ENCODE measurements at places on chromosomes 3 and 15.

DNA sequence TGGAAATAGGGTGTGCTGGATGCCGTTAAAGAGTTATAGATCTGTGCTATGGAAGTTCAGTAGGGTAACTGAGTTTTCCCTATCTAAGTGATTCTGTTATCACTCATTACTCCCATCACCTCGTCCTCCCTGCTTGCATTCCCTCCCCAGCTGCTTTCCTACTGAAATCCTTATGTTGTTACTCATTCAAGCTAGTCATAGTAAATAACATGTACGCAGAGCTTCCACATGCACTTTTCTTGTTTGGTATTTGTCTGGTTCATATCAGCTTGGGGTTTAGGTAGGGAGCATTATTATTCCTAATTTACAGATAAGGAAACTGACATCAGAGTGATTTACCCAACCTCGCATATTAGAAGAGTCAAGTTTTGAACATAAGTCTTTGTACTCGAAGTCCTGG lies 135.1 kb downstream of the HCN4 start:
- DNase-seq = no peak

DNA sequence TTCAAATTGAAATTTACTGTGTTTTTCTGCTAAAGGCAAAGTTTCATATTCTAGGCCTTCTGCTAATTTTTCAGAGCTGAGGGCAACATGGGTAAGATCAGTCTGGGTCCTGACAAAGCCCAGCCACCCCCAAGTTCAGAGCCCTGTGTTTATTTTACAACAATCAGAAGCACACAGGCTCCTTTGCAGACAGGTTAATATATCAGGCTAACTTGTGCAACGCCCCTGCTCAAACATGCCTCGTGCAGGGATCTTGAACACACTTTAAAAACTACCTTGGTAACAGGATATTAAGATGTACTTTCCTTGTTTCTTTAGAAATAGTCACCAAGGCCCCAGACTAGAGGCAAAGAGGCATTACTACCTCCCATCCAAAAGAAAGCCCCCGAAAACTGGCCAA lies 64.0 kb downstream of the POLR2M start:
- DNase-seq = no peak

DNA sequence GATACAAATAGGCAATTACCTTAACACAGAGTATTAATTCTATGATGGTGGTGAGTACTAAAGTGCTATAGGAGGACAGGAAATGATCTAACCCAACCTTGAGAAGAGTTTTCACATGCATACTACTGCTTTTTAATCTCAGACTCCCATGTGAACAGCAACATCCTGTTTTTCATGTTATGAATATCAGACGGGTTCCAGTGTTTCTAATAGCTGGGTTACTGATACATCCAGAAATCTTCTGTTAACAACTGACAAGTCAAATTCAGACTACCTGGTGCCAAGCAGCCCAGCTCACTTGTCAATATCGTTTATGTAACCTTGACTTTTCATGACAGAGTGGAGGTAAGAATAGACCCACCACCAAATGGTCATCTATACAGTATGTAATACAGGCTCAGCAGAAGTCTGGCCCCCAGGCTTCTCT lies 220.2 kb upstream of the COL8A1 start:
- no peak for DNase-seq

- DNase-seq = no peak
Measured at GRCh38 chr3:155727836-155728235, 17.0 kb downstream of the PLCH1 start.

DNA sequence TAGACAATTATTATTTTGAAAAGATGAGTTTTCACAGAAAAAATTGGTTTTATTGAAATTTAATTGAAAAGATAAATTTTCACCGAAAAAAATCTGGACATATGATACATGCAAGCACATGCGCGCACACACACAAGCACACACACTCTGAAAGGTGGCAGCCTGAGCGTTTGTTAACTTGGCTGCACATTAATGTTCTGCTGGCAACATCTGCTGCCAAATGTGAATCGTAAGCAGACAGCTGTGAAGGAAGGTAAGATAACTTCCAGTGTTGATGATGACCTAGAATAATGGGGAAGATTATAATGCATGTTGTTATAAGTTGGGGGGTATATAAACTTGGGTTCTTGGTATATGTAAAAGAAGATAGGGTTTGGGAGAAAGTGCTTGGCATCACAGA lies 18.4 kb upstream of the CMTM7 start:
- no peak for DNase-seq

GRCh38 chr3:126511291-126511690 lies 6.3 kb downstream of the UROC1 start:
- no peak for DNase-seq

- DNase-seq = no peak
Measured at GRCh38 chr3:148319161-148319915, 378.4 kb upstream of the AGTR1 start.

DNA sequence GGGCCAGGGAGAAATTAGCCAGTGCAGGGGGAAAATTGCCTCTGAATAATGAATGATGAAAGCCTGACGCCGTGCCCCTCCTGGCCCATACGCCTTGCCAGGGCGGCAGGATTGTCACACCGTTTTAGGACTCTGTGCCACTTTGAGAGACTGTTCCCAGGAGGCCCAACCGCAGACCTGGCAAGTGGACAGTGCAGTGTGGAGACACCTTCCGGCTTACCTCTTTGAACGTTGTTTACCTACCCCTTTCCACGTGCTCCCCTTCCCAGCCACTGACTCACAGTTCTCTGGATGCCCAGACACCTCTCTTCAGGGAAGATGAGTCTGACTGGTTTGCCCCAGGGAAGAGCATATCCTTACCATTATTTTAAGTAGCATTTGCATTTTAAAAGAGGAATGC lies 84.0 kb upstream of the PXYLP1 start:
- no peak for DNase-seq

DNA sequence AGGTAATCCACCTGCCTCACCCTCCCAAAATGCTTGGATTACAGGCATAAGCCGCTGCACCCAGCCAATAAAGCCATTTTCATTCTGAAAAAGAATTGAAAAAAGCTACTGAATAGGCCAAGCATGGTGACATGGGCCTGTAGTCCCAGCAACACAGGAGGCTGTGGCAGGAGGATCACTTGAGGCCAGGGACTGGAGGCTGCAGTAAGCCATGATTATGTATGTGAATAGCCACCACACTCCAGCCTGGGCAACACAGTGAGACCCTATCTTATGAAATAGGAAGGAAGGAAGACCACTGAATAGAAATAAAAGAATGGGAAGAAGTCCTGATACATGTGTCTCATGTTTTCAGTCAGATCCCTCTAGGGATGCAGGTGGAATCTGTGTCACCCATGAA lies 36.0 kb upstream of the SEMA4B start:
- DNase-seq = no peak

DNA sequence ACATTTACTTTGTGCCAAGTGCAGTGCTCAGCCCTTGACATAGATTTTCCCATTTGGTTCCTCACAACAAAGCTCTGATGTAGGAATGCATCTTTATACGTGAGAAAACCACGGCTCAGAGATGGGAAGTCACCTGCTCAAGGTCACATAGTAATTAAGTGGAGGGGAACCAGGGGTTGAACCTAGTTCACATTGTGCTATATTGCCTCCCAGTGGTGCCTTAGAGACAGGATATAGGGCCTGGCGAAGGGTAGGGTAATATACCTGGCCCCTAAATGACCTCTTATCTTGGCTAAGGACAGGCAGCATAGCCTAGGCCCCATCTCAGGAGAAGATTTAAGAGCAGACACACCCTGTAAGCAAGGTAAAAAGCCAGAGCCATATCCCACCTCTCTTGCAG lies 71.5 kb downstream of the FOXP1 start:
- DNase-seq = no peak

- DNase-seq = no peak
Measured at GRCh38 chr3:129453732-129454131, 13.7 kb downstream of the IFT122 start.

DNA sequence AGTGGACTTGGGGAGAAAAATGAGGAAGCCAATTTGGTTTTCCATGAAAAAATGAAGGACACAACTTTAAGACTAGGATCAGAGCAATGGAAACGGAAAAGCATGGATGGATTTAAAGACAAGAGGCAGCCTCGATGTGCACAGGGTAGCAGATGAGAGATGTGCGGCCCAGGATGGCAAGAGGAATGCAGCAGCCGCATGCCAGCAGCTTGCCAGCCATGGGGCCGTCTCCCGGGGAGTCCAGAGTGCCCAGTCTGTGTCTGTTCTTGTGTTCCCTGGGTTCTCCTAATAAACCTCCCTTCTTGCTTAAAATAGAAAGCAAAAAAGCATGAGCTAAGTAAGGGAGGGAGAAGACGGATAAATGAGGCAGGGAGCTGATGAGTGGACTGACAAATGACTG lies 68.0 kb upstream of the IQSEC1 start:
- DNase-seq = no peak

DNA sequence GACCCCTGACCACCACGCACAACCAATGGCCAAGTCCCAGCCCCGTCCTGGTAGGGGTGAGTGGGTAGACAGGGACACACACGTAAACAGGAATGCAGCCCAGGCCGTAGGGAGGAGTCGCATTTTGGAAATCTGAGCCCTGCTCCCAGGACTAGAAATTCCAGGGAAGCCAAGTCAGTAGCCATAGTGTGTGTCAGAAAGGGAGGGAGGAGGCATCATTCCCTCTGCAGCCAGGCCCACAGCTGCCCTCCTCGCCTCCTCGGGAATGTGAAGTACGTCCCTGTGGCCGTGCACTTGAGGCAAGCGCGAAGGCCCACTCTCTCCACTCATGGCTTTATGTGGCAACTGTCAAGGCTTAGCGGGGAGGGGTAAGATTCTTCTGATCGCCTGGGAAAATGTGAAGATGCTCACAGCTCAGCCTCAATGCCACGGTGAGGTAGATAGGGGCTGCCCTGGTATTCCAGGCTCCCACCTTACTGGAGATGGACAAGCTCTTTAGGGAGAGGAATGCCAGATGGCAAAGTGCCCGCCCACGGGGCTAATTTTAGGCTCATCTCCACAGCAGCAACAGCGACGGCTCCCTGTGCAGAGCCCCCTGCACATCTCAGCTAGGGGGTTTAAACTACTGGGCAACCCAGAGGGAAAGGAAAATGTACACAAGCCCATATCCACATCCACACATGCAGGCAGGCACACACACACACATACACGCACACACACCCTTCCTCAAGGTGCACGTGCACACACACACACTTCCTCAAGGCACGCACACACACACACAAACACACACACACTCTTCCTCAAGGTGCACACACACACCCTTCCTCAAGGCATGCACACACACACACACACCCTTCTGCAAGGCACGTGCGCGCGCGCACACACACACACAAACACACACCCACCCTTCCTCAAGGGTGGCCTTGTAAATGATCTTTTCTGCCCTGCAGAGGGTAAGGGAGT lies 65.5 kb downstream of the ADCY5 start:
- no peak for DNase-seq

DNA sequence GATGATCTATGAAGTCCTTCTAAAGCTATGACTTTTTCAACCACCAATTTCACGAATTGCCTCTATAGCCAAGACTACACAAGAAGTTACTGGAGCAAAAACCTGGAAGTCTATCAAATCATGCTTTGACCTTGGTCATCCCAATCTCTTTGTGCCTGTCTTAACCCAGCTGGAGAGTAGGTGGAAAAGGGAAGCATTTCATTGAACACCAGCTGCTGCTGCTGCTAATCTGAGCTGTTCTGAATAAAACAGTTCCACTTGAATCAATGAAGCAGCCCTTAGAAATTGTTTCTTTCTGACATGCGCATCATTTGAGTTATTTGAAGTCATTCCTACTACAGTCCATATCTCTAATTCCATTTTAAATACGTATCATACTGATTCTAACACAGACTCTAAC lies 7.3 kb upstream of the UBE3A start:
- no peak for DNase-seq

- no peak for DNase-seq
Measured at GRCh38 chr3:141784096-141784495, 20.9 kb downstream of the GRK7 start.

DNA sequence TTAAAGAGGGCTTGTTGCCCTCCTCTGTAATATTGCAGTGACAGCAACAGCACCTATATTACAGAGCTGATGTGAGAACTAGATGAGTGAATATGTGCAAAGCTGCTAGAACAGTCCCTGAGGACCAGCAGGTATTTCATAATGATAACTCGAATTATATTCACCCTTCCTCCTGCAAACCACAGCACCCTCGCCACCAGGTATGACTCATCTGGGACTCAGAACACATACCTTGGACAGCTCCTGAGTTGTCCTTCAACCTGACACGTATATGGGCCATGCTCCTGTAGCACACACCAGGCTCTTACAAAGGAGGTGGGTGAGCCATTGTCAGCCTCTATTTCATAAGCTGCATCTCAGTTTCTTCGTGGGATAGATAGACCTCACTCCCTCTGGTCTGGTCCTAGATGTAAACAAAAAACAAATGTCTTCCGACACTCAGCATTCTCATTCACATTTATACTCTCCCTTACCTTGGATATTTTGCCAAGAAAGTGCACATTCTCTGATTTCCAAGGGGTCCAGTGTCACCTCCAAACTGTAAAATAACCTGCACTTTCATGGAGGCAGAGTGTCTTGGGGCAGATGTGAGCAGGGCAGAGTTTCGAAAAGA lies 124.5 kb downstream of the TLE3 start:
- no peak for DNase-seq

GRCh38 chr3:152943645-152944044 lies 108.7 kb downstream of the P2RY1 start:
- no peak for DNase-seq

DNA sequence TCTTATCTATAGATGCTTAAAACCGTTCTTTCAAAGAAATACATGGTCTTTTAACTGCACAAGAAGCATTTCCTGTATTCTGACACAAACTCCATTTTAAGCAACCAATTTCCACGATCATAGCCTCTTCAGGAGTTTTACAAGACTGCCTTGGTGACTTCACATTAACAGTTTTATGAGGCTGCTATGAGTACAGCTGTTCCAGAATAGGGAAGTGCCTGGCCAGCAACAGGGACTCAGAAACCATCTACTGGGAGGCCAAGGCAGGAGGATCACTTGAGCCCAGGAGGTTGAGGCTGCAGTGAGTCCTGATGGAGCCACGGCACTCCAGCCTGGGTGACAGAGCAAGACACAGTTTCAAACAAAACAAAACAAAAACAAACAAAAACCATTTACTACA lies 78.4 kb downstream of the B3GNT5 start:
- DNase-seq = no peak

DNA sequence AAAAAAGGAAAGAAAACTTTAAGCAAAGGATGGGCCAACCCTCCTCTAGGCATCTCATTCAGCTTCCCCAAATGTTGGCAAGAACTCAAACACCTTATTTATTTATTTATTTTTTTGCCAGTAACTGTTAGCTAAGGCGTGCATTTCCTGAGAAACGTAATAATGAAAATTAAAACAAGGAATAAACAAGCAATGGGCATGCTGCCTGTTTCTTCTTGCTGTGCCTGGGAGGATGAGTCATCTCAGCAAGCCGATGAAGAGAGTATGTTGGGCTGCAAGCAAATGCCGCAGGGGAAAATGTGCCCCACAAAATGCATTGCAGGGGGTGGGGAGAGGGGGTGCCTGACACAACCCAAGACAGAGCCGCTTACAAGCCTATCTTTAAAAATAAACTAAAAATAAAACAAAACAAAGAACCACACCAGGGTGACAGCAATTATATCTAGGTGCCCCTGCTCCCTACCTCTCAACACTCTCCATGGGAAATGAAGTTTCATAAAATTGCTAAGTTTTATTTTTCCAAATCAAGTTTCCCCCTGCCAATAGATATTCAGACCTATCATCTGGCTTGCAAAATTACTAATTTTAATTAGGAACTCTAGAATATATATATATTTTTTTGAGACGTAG lies 40.3 kb downstream of the EIF4E3 start:
- no peak for DNase-seq
